OCI-M1 (cell line): ENCODE measurements at places on chromosomes 16 and 17.
A peak's percentile ranks its signal among the peaks of the same experiment; 100 is the strongest.

- no peak for DNase-seq
Observed at GRCh38 chr17:2959371-2960130, 103.9 kb downstream of the OR1D5 start.

DNA sequence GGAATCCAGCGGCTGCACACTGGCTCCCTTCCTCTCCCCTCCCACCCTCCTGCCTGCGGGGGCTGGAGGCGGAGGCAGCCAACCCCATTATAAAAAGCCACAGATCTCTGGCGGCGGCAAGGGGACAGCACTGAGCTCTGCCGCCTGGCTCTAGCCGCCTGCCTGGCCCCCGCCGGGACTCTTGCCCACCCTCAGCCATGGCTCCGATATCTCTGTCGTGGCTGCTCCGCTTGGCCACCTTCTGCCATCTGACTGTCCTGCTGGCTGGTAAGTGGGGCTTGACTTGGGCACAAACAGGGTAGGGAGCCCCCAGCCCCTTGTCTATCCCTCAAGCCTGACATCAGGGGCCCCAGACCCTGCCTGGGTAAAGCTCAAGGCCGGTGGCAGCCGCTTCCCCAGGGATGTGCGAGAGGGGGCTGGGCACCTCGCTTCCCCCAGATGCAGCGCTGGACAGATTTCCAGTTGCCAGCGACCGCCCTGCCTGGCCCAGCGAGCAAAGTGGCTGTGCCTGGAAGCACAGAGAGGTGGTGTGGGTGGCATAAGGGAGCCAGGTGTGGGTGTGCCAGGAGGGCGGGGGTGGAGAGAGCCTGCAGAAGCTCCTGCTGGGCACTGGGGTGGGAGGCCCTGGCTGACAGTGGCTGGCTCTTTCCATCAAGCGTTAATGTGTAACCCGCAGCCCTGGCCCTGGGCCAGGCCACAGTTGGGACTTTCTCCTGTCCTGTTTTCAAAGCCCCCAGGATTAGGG, at the start of gene CX3CL1:
Gene CX3CL1 (plus strand): TSS at position 119 of the 745 bp plus-strand sequence. CDS start 79 bp downstream, at position 198.
- DNase-seq: no peak

GRCh38 chr16:85046472-85046916, 18.9 kb downstream of the KIAA0513 start:
- peak; percentile 60 for DNase-seq

- no peak for DNase-seq
Observed at GRCh38 chr17:82787081-82787848, 35.4 kb downstream of the TBCD start.

GRCh38 chr17:36923814-36924221, 13.5 kb upstream of the LHX1 start:
- no peak for DNase-seq

- DNase-seq: no peak
Observed at GRCh38 chr17:17722081-17722905, 41.0 kb downstream of the RAI1 start.

GRCh38 chr17:38430316-38430715, 2.1 kb downstream of the ARHGAP23 start:
- DNase-seq: no peak

DNA sequence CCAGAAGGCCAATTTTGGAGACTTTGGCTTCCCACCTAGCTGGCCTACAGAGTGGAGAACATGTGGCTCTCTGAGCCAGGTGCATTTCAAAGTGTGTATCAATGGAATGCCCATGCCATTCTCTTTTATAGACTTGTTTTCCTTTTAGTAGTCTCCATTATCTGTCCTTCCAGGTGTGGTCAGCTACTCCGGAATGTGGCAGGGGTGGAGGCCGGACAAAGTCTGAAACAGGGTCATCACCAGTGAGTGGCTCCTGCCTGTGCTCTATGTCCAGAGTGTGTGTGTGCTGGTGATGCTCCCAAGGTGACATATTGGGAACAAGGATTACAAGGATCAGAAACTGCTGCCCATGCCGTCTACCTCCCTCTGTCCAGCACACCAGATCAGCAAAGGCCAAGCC, 3.8 kb upstream of the TMEM220 start:
- DNase-seq: no peak

DNA sequence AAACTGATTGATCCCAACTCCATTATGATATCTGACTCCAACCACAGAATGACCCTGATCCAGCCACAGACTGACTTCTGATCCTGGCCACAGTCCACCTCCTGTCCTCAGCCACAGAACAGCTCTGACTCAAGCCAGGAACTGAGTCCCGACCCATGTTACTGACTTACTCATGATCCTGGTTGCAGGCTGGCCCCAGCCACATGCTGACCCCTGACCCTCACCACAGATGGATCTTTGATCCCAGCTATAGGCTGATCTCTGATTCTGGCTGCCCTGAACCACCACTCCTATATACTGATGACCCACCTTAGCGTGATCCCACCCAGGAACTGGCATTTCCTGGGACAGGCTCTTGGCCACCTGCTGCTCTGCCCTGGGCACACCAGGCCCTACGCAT, 32.2 kb upstream of the IL21R start:
- DNase-seq: no peak

GRCh38 chr16:22194707-22195444, 11.2 kb upstream of the EEF2K start:
- DNase-seq: peak; percentile 36

DNA sequence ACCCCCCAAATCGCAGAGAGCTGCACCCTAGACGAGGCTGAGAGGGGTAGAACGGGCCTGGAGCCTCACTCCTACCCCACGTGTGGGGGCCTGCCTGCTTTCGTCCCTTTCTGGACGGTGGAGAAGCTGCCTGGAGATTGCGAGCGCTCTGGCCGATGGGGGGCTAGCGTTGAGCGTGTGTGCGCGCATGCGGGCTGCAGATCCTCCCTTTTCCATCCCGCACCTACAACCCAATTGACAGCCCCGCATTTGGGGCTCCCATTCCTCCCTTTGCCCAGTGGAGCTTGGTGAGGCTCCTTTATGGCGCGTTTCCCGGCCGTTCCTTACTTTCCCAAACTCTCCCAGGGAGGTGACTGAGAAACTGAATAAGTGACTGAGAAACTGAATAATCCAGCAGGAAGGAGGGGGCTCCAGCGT, 907 bp upstream of the ESRP2 start:
- no peak for DNase-seq

GRCh38 chr16:19748389-19749168, 30.5 kb downstream of the IQCK start:
- no peak for DNase-seq

- peak; percentile 88 for DNase-seq
Observed at GRCh38 chr17:29005936-29006511, at the start of gene SEZ6. TSS of gene SEZ6 (minus strand) at chr17:29006033. CDS start at chr17:29005869, 164 bp downstream.

DNA sequence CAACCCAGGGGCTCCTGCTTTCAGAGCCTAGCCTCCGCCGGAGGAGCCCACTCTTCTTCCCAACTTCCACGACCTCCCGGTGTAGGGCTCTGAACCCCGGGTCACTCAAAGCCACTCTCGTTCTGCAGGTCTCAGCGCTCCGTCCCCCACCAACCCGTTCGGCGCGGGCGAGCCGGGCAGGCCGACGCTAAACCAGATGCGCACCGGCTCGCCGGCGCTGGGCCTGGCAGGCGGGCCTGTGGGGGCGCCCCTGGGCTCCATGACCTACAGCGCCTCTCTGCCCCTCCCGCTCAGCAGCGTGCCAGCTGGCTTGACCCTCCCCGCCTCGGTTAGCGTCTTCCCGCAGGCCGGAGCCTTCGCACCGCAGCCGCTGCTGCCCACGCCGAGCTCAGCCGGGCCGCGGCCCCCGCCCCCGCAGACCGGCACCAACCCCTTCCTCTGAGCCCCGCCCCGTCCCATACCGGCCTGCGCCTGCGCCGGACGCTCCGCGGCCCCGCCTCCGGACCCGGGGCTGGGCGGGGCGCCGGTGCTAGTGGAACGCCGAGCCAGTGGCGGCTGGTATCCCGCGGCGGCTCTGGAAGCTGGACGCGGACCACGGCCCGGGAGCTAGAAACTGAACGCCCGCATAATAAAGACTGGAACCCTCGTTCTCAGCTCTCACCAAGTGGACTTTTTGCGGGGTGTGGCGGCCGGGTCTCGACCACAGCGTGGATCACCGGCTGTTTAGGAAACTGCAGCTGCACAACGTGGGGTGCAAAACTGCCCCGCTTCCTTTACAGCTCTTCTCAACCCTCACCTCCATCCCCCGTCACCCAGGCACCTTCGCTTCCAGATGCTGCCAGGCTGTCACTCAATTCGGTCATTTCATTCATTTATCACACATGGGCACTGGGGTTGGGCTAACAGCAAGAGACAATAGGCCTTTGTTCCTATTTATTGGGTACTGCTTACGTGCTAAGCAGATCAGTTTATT, 5.0 kb upstream of the SPATA20 start:
- peak; percentile 89 for DNase-seq

DNA sequence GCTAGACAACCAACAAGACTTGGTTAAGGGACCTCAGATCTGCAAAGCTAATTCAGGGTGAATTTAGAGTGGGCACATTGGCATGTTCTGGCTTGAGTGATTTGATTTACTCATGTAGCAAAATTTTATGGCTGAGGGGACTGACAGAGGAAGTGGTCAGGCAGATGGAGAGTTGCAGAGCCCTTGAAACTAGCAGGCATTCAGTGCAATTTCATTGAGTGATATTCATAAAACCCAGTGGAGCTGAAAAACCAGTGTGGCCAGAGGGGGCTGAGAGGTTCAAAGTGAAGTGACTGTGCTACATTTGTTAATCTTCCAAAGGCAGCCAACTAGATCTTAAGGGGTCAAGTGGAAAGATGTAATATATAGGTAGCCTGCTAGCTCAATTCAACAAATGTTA, 2.2 kb upstream of the TMEM94 start:
- DNase-seq: peak; percentile 23

DNA sequence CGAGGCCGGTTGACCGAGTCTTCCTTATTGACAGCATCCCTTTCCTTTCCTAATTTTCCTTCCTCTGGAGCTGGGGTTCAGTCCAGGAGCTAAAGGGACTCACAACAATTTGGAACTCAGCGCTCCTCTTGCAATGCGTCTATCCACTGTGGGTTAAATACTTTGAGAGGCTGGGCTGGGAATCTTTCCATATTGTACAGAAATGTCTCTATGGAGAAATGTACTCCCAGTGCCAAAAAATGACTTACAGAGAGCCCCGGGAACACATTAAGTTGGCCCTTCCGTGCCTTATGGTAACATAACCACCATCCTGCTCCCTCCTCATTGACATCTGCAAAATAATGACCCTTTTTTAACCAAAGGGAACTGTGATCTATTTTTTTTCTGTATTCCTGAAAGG, 192.8 kb downstream of the FTO start:
- DNase-seq: no peak

DNA sequence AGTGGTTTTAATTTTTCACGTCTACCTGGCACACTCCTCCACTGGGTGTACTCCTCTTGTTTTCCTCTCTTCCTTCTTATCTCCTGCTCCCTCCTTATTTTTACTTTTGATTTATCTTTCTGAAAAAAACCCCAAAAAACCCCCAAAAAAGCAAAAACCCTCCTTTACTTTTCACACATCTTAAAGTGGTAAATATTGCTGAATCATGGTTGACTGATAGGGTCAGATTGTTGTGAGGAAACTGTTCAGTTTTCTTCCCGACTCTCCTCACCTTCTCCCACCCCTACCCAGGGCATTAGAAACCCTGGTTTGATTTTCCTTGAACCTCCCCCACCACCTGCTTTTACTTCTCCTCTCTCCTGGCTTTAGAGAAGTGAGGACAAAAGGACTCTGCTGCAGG, 25.4 kb downstream of the ARHGAP44 start:
- DNase-seq: no peak

GRCh38 chr16:11278681-11279628, 2.2 kb downstream of the PRM1 start:
- peak; percentile 22 for DNase-seq

- DNase-seq: no peak
Observed at GRCh38 chr16:72210555-72210954, 38.6 kb upstream of the PMFBP1 start.

GRCh38 chr16:49495596-49496355, 122.2 kb downstream of the C16orf78 start:
- DNase-seq: no peak

- DNase-seq: no peak
Observed at GRCh38 chr16:50519602-50520001, 28.6 kb upstream of the NKD1 start.

DNA sequence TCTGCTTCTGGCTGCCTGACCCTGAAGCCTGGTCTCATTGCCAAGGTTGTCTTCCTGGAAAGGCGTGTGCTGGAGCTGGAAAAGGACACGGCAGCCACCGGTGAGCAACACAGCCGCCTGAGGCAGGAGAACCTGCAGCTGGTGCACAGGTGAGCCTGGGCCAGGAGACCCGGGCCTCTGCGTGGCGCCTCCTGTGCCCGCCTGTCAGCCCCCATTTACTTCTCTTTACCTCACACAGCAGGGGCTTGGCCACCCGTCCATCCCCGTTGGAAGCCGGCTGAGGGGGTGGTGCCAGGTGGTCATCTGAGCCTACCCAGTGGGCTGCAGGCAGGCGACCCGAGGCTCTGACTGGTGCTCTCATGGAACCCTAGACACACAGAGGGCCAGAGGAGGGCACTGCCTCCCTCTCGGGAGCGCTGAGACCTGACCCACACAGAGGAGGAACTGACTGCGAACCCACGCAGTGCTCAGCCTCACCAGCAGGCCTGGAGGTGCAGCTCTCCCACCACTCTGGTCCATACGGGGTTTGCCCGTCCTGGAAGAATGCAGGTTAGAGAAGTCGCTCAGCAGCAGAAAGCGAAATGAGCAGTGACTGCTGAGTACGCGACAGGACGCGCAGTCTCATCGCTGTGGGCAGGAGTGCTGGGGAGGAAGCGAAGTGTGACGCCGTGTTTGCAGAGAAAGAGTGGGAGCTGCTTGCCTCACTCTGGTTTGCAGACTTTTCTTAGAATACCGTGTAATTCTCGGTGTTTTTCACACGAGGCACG, 21.9 kb upstream of the CAPN15 start:
- DNase-seq: no peak

DNA sequence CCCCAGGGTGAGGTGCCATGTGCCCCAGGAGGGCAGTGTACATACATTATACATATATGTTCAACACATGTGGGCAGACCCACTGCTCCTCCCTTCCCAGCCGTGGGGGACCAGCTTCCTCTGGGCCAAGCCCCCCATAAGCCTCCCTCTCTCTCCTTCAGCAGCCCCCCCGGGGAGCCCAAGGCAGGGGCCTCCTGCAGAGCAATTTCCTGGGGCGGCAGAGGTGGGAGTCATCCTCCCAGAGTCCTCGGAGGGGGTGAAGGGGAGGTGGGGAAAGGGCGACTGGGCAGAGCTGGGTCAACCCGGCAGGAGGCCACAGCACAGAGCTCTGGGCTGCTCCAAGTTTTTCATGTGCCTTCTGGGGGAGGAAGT, 235.1 kb downstream of the ZNF423 start:
- no peak for DNase-seq

- peak; percentile 97 for DNase-seq
Observed at GRCh38 chr16:22297871-22298733, 893 bp downstream of the POLR3E start.
